ENCODE measurements at places on chromosomes 16 and 17. TPM values are rescaled to one million over a fixed set of nuclear protein-coding genes. Genes with fewer than 3 reads are reported as not detected.
A peak's percentile ranks its signal among the peaks of the same experiment; 100 is the strongest.

The TLCD3B gene
- not detected for polyA plus RNA-seq

The POLR2C gene
- polyA plus RNA-seq, result 38.9 TPM

- no peak for DNase-seq
Measured at GRCh38 chr17:37392024-37392590, 14.5 kb downstream of the ACACA start.

DNA sequence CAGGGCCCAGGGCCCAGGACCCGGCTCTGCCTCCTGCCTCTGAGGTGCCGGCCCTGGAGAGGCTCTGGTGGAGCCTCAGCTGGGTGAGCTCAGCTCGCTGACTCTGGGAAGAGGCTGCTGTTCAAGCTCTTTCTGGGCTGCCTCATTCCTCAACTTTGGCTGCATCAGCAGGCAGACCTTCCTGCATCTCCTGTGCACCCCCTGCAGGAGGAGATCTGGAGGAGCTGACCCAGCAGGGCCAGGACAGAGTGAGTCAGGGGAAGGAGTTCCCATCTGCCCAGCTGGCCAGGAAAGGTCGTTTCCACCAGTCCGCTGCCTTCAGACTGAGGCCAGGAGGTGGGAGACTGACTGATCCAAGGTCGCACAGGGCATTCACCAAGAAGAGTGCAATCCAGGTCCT, 10.7 kb downstream of the CRHR1 start:
- DNase-seq, result no peak

DNA sequence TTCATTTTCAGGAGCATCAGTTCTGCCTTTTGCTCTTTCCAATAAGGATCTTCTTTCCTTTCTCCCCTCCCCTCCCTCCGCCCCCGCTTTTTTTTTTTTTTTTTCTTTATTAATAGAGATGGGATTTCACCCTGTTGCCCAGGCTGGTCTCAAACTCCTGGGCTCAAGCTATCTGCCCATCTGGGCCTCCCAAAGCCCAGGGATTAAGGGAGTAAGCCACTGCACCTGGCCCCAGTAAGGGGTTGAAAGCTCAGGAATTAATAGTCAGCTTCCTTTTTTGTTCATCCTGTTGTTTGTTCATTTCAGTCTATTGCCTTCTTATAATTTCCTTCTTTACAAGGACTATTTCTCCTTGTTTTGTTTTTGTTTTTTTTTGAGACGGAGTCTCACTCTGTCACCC, 7.9 kb upstream of the C17orf58 start:
- no peak for DNase-seq

GRCh38 chr17:82089723-82090548, 8.1 kb downstream of the FASN start:
- no peak for DNase-seq

GRCh38 chr16:86101897-86102157, 202.9 kb downstream of the IRF8 start:
- no peak for DNase-seq

GRCh38 chr16:50263940-50264929, 2.1 kb upstream of the ADCY7 start:
- no peak for DNase-seq

DNA sequence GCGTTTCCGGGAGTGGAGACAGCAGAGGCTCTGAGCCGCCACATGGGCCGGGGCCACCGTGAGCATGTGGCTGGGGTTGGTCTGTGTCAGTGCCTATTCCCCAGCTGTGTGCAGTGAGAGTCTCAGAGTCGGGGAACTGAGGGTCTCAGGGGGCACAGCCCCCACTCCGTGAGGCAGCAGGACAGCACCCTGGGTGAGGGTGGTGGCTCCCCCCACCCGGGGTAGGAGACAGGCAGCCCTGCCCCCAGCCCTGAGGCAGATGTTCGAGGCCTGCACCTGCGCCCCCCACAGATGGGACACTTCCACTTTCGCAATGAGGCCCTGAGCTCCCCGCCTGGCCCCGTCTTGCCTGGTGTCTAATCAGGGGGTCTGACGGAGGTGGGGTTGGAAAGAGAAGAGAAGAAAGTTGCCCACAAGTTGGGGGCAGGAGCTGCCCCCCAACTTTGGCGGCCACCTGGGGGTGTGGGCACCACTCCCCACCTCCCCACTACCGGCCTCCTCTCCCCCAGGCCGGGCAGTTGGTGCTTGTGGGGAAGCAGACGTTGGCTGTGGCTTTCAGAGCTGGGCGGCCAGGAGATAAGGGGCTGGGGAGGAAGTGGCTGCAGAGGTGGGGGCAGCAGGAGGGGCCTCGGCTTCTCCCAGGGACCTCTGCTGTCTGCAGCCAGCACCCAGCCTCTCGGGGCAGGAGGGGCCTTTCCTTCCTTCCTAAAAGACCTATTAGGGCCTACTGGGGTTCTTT, 1.8 kb upstream of the CBFA2T3 start:
- DNase-seq, result peak; percentile 44

DNA sequence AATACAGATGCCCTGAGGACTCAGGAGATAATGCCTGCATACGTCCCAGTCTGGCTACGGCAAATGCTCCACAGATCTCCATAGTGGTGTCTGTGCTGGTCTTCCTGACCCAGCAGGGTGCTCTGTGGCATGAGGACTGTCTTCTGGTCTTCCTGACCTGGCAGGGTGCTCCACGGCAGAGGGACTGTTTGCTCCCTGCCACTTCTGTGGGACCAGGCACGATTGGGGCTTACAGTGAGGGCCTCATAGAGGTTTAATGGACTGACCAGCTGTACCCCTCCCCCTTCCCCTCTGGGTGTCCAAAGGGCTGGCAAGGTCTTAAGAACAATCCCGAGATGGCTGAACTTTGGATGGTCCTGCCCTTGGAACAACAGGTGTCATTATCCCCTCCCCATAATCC, 123.1 kb downstream of the C16orf78 start:
- DNase-seq, result no peak

- DNase-seq, result peak; percentile 90
Measured at GRCh38 chr16:81616321-81617020, 162.6 kb upstream of the PLCG2 start.

DNA sequence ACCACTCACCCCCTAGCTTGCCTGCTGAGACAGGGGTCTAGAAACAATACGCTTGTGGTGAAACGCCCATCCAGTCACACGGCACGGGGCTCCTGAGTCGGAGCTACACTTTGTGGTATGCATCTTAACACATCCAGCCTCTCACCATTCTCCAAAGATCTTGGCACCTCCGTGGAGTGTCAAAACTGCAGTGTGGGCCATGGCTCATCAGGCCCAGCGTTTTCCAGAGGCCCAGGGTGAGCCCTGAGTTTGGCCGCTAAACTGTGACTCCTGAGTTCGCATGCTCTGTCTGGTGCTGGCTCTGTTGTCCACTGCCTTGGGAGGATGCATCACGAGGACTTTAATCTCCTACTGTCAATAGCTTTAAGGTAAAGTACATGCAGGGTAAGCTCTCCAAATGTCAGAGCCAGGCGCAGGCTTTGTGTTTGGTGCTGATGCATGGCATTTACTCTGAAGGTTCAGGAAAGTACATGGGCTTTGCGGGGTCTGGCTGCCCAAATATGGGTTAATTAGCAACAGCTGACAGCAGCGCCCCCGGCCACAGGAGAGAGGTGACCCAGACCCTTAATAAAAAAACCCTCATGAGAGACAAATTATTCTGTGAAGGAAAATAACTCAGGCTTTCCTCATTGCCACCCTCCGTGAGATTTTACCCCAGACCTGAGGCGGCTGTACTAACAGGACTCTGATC, 118.4 kb downstream of the CCDC182 start:
- no peak for DNase-seq

DNA sequence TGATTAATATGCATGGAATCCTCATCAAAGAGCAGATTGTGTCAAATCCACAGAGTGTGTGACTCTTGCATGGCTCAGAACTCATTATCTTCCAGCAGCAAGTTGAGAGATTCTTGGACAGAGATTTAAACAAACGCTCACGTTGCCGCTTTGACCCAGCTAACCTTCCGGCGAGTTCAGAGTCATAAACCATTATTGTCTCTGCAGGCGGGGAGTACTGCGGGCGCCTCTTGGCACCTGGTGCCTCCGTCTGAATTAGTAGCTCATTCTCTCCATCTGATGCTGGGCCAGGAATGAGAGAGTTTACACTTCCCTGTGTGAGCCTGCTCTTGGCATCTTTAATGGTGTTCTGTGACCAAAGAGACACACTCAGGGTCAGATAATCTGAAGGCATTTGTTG, 138.6 kb upstream of the WSCD1 start:
- DNase-seq, result no peak

- no peak for DNase-seq
Measured at GRCh38 chr16:24309258-24310142, 53.4 kb downstream of the CACNG3 start.
